Cortex of kidney (tissue), 1 donor: ENCODE measurements at places on chromosomes 3 and 15.

DNA sequence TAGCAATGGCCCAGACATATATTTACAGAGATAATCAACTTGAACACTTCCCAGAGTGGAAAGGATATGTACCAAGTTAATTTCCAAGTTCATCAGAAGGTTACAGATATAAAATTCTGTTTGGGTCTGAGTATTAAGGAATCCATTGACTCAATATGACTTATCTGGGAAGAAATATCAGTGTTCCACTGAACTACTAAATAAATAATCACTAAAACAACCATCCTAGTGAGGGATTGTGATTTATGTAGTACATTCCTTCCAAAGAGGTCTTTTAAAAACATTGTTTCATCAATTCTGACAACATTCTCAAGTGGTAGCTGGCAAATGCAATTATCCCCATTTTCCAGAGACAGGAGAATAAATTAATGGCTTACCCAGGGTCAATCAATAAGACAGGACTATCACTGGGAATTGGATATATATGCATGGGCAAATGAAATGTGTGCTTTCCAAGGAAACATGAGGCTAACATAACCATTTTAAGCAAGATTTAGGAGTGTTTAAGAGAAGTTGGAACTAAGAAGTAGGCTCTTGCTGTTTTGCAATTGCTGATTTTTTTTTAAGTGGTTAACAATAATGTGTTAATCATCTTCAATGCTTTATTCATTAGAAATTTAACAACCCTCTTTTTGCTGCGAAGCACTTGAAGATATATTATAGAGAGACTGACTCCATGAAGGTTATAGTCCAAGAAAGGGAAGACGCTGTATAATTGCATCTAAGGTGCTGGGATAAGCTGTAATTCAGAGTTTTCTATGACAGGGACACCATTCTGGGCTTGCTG lies 37.9 kb downstream of the SLC9A9 start:
- no peak for DNase-seq

DNA sequence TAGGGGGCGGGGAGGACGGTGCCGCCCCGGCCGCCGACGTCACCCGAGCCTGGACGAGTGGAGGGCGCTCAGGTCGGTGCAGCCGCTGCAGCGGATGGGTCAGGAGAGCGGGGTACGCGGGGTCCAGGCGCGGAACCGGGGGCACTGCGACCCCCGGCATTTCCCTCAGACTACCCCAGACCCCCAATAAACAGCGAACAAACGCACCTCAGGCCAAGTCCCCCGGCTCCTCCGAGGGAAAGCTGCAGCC lies 78.9 kb downstream of the IQSEC1 start:
- no peak for DNase-seq

DNA sequence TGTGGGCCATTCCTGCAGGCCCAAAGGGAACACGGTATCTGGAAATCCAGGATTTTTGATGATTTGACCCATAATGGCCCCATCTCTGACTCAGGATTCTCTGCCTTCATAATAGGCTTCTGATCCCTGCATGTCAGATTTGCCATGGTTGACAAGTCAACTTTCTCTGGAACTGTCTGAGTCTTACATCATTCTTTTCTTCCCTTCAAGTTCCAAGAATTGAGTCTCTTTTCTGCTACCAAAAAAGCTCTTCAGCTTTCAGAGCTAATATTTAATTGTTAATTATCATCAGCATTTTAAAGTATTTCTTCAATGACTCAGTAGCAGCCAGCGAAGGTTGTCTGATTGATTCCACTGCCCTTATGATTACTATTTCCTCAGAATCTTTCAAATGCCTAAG lies 244.4 kb upstream of the COL8A1 start:
- DNase-seq = no peak

DNA sequence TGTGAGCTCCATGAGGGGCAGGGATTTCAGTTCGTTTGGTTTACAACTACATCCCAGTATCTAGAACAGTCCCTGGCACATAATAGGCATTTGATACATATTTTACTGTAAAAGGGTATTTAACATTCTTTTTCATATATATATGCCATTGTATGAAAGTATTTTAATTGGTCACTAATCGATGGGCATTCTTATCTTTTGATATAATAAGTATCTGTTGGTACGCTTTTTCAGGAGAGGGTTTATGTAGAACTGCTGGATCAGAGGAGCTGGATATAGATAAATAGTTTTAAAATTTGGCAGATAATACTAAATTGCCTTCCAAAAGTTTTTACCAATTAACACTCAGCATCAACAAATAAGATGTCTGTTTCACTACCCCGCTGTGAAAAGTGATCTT lies 978 bp upstream of the RSL24D1 start:
- no peak for DNase-seq

- no peak for DNase-seq
These were observed 46.8 kb downstream of the CHL1 start for GRCh38 chr3:243356-243725.

DNA sequence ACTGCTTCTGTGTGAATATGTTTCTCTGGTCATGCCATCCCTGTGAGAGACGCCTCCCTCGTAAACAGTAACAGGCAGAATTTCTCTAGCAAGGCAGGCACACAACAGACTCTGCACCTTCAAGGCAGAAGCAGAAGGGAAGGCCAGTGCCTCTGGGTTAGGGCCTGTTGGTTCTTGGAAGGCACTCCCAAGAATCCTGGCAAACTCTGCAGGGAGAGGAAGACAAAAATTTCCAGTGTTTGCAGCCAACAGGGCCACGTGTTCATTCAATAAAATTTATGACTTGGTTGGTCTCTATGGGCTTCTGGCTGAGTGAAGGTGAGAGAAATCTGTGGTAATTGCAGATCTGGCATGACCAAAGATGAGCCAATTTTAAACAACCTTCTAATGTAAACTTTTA lies 39.3 kb downstream of the NFKBIZ start:
- no peak for DNase-seq

GRCh38 chr3:94070341-94070911 lies 7.6 kb downstream of the NSUN3 start:
- DNase-seq = no peak

DNA sequence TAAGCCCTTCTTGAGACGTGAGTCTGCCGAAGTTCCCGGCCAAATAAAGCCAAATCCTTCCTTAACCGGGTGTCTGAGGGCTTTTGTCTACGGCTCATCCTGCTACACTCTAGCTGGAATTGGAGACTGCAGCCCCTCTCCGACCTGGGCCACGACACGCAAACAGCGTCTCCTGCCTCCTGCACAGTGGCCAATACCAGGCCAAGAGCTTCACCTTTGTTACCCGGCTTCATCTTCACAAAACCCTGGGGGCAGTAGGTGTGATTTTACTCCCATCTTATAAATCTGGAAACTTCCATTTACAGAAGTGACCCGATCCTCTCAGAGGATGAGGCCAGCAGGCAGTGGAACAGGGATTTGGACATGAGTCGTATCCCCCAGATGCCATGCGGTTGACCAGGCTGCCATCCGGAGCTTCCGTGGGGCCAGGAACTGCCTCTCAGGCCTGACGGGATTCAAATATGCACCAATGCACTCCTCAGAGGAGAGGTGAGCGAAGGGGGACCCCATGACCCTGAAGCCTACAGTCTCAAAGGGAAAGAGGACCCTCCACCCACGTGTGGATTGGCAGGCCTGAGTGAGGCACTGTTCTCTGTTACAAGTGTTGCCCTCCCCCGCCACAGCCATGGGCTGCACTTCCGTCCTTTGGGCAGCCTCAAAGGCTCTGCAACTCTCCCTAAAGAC lies 53.2 kb upstream of the KLF13 start:
- no peak for DNase-seq

GRCh38 chr3:19105826-19106225 lies 42.5 kb upstream of the KCNH8 start:
- DNase-seq = no peak

DNA sequence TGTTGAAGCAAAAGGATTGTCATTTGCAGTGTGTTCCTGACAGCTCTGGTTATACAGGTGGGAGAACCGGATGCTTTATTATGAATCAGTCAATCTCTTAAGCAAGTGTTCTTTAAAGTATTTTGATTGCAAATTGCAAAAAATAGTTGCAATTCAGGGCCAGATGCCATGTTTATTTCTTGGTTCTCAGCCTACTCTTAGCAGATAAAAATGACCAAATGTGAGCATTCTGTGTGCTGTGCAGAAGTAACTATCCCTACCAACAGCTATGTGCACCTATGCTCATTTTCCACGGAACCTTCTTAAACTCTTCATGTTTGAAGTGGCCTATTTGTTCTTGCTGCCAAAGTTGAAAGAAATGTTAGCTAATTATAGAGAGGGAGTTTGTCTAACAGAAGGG lies 262.3 kb upstream of the RASGRP1 start:
- DNase-seq = no peak

DNA sequence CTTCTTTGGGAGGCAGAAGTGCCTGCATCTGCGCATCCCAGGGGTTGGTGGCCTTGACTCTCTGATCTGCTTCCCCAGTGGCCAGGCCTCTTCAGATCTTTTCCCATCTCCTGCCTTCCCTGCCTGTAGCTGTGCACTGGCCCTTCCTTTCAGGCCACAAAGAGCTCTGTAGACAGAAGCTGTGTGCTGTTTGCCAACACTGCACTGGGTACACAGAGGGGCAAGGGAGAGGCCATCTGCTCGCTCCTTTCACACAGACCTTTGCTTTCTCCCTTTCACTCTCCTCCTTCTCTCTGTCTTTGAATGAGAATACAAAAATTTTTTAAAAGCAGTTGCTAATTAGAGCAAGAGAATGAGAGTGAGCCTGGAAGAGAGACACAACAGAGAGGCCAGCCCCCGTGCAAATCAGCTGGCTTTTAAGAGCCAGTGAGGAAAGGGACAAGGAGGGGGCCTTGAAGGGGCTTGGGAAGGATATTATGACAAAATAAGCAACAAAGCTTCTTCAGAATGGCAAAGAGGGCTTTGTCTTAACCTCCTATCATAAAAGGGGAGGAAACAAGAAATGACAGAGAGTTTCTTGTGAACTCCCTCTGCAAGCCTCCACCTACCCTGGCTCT lies 170.9 kb downstream of the EPHB1 start:
- no peak for DNase-seq

DNA sequence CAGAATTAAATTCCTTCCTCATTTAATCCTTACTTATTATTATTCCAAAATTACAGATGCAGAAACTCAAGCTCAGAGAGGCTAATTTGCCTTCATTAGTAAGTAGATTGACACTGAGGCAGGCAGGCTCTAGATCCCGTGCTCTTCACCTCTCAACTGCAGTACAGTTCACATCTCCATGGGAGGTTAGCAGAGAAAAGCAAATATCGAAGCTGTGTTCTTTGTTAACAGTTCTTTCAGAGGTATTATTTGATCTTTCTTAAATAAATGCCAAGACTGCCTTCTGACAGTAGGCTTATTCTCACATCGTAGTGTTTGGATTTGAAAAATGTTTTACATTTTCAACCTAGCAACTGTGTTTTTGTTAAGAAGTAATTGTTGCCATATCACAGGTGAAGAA lies 15.9 kb upstream of the FAH start:
- no peak for DNase-seq

GRCh38 chr15:75416584-75416983 lies 34.9 kb downstream of the SIN3A start:
- DNase-seq = no peak

- DNase-seq = no peak
These were observed 43.9 kb upstream of the GOLGA8J start for GRCh38 chr15:30038667-30039523.

GRCh38 chr15:25892126-25892525 lies 29.0 kb upstream of the ATP10A start:
- DNase-seq = no peak

DNA sequence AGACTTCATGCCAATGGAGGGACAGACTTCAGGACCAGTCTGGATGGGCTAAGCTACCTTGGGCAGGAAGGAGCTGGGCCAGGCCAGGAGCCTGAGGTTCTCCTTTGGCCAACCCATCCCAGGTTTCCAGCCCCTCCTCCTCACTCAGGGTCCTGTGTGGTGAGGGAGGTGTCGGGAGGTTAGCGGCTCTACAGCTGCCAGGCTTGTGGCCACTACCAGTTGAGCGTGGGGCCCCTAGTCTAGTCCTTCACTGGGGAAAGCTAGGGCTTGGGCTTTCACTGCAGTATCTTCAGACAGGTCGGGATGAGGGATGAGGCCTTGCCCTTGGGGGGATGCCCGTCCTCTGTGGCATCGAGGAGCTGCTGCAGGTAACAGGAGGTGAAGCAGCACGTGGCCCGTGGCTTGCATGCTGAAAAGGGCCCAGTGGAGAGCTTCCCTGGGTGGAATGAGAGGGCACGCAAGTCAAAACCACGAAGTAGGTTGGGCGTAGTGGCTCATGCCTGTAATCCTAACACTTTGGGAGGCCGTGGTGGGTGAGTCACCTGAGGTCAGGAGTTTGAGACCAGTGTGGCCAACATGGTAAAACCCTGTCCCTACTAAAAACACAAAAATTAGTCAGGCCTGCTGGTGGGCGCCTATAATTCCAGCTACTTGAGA lies 8.5 kb upstream of the FANCD2 start:
- DNase-seq = no peak

DNA sequence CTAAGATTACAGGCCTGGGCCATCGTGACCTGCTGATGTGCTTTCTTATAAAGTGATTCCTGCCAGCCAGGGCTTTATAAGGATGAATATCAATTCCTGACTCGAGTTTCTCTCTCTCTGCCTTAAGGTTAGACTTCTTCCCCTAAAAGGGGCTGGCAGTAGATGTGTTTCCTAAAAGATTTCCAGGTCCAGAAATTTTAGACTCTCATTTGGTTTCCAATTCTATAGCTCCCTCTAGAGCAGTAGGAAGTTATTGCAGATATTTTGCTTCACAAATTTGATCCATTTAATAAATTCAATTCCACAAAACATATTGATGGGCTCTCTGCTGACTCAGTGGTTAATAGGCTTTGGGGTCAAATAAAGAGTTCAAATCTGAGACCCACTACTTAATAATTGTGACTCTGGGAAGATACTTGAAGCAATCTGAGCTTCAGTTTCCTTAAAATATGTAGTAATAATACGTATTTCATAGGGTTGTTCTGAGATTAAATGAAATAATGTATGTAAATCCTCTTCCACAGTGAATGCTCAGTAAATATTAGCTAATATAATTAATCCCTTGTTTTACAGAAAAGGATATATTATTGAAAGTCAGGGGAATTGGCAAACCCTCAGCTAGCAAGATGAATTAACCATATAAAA lies 2.1 kb downstream of the TRIM69 start:
- no peak for DNase-seq

- DNase-seq = no peak
These were observed 21.7 kb upstream of the AP4E1 start for GRCh38 chr15:50886611-50887345.

GRCh38 chr3:119643528-119643927 lies 16.9 kb downstream of the POPDC2 start:
- no peak for DNase-seq

DNA sequence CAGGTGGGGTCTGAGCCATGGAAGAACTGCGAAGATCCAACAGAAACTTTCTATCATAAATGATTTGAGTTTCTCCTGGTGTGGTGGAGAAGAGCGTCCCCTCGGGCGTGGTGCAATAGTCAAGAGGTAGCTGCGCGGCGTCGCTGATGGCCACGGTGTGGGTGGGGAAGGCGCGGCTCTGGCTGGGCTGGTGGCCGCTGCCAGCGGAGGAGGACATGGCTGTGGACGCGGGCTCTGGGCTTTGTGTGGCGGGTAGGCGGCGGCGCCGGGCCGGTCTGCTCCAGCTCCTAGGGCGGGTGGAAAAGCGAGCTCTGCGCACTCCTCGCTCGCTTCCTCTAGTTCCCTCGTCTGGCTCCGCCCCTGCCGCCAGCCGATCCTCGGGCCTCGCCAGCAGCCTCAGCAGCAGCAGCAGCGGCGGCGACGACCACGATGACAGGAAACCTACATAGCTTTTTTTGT lies 5.9 kb downstream of the STARD9 start:
- no peak for DNase-seq
